ENCODE measurements at places on chromosomes 2 and 18.

DNA sequence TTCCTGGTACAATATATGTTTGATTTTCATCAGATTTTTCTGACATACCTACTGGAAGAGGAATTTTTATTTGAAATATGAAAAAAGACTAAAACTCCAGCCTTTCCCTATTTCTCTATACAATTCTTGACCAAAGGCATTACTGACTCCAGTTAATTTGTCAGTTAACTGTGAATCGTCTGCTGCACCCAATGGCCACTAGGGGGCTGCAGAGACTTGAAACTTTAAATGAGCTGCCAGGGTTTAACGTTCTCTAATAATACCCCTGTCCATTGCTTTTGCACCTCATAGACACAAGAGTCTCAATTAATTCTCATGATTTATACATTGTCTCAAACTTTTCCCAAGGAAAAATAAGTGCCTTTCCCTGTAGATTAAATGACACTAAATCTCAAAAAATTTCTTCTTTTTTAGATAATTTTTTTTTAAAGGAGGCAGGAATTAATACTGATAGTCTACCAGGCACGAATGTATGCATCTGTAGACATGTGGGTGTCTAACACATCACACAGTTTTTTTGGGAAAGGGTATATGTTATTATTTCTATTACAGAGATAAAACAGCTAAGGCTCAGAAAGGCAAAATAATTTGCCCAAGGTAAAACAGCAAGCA, 1.8 kb upstream of the ALK start:
- peak; percentile 14 for DNase-seq

- no peak for DNase-seq
Measured at GRCh38 chr2:85963068-85963467, 74.3 kb upstream of the ST3GAL5 start.

GRCh38 chr2:82656420-82656819, 1802.7 kb downstream of the SUCLG1 start:
- no peak for DNase-seq

DNA sequence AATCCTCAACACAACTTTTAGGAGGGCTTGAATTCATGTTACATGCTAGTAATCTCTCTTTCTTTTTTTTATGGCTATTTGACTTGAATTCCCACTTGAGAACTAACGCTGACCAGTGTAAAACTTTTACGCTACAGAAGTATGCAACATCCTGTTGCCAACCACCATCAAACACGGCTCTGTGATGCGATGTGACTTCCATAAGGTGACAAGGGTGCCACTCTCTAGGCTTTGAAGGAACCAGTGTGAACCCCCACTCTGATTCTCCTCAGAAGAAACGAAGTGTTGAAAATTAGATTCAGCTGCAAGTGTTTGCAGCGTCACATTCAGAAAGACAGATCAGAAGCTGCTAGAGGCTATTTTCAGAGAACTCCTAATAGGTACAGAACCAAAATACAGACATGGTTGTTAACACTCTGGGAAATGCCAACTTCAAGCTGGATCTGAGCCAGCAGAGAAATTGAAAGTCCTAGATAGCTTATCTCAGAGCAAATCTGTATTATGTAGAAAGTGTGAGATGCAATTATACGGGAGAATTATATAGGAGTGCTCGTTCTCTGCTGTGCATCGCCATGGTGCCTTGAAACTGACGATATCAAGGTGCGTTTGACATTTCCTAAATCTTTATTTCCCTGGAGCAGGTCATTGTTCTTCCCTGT, 271.2 kb downstream of the LPIN1 start:
- no peak for DNase-seq

- no peak for DNase-seq
Measured at GRCh38 chr18:77250501-77250925, 865 bp downstream of the GALR1 start.

- DNase-seq = no peak
Measured at GRCh38 chr2:136828162-136828561, 62.8 kb downstream of the THSD7B start.

DNA sequence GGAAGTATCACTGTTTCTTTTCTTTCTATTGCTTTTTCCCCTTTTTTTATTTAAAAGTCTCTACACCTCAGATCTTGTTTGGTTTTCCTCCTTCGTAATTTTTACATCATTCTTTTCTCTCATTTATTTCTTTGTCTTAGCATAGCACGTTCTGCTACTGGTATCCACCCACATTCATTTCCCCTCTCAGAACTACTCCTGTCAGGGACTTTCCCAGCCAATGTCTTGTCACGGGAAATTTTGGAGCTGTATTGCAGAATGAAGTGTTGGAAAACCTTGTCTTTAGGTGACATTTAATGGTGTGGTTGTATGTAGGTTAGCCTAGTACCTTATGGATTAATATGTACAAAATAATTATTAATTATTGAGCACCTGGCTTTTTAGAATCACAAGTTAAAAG, 34.0 kb downstream of the TTLL4 start:
- no peak for DNase-seq

GRCh38 chr2:234288974-234289455, 207.9 kb downstream of the ARL4C start:
- DNase-seq = no peak

GRCh38 chr2:53787614-53788289, 908 bp downstream of the ERLEC1 start:
- DNase-seq = no peak

DNA sequence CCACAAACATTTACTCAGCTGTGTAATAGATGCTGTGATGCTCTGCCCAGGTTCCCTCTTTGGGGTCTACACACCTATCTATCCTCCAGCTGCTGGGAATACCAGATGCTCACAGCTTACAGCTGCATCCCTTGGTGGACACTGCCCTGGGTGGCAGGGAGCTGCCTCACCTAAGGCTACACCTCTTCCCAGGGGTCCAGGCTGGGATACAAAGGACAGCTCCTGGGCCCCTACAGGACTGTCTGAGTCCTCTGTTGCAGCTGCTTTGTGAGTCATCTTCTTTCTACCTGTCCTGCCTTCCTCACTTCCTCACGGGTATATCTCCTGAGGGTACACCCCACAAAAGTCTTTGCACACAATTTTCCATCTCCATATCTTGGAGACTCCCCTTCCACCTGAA, 27.6 kb downstream of the THNSL2 start:
- no peak for DNase-seq

DNA sequence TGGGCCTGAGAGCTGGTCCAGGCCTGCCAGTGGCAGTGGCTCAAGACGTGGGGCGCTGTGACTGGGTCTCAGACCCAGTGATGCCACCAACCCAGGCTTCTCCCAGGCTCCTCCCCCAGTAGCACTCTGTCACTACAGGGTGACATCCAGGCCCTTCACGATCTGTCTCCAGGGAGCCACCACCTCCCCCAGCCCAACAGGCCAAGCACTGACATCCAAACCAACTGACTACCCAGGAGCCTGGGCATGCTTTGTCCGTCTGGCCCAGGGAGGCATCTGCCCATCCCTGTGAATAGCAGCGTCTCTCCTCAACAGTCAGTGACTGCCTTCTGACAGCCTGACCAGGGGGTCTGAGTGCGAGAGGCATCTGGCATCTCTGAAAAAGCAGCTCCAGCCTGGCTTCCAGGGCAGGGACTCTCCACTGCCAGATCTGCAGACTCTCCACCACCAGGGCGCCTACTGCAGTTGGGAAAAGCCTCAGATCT, 13.0 kb downstream of the TEX44 start:
- no peak for DNase-seq

GRCh38 chr2:175111200-175111657, 56.8 kb downstream of the ATF2 start:
- peak; percentile 24 for DNase-seq

- no peak for DNase-seq
Measured at GRCh38 chr2:102063487-102063911, 71.7 kb downstream of the IL1R2 start.

GRCh38 chr2:75518638-75519465, 41.9 kb downstream of the EVA1A start:
- no peak for DNase-seq

DNA sequence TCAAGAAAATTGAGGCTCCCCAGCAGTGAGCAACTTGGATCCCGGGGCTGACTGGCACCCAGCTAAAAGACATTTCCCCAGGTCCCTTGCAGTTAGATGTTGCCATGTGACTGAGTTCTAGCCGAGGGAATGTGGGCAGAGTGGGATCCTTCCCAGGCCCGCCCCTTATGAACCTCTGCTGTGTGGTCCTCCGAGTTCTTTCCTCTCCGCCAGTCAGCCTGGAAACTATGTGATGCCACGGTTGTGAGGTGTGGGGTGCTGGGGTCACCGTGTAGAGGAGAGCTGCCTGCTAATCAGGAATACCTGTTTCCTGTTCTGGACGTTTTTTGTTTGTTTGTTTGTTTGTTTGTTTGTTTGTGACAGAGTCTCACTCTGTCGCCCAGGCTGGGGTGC, 45.5 kb downstream of the TMEM37 start:
- DNase-seq = no peak

GRCh38 chr18:75679331-75679730, 251.8 kb upstream of the SMIM21 start:
- no peak for DNase-seq

All from fibroblast of skin of left biceps (primary cell).